B cell (primary cell): ENCODE measurements at places on chromosomes 3 and 15. TPM values are rescaled to one million over a fixed set of nuclear protein-coding genes. Genes with fewer than 3 reads are reported as not detected.
A peak's percentile ranks its signal among the peaks of the same experiment; 100 is the strongest.

The SPATA16 gene
- not detected in 2 replicates for total RNA-seq

The GOLGA8G gene
- not detected in 2 replicates for total RNA-seq

- DNase-seq = no peak
Observed at GRCh38 chr3:186782542-186783057, 777 bp upstream of the EIF4A2 start.

DNA sequence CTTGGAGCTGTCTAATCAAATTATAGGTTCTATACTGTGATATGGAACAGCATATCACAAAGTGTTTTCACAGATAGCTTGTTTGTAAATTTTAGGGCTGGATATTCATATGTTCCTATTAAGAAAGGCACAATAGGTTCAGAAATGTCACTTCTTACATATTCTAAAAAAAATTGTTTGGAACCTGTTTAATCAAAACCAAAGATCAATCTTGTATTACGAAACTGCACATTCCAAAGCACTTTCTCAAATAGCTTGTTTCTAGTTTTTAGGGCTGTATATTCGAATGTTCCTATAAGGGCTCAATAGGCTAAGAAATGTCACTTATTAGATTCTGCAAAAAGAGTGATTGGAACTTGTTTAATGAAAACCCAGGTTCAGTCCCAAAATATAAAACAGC lies 67.4 kb upstream of the OSBPL11 start:
- no peak for DNase-seq

GRCh38 chr3:66195347-66195783 lies 25.4 kb upstream of the SLC25A26 start:
- DNase-seq = no peak

DNA sequence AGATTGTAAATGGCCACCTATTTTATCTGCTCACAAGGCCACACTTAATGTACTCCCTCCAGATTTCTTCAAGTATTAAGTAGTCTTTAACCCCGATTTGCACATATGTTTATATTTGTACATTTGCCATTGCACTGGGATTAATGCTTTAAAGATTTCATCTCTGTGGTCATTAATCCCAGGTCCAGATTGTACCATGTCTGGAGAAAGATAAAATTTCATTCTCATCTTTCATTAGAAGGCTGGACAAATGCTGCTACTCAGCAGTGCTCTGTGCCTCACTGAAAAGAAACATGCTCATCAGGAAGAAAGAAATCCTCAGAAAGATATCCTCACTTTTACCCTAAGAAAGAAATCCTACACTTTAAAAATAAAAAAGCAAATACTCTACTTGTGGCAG lies 62.5 kb upstream of the LRRC3B start:
- no peak for DNase-seq

- DNase-seq = no peak
Observed at GRCh38 chr3:184761075-184761841, 49.4 kb upstream of the MAGEF1 start.

GRCh38 chr3:9279966-9280365 lies 30.5 kb upstream of the SRGAP3 start:
- no peak for DNase-seq

DNA sequence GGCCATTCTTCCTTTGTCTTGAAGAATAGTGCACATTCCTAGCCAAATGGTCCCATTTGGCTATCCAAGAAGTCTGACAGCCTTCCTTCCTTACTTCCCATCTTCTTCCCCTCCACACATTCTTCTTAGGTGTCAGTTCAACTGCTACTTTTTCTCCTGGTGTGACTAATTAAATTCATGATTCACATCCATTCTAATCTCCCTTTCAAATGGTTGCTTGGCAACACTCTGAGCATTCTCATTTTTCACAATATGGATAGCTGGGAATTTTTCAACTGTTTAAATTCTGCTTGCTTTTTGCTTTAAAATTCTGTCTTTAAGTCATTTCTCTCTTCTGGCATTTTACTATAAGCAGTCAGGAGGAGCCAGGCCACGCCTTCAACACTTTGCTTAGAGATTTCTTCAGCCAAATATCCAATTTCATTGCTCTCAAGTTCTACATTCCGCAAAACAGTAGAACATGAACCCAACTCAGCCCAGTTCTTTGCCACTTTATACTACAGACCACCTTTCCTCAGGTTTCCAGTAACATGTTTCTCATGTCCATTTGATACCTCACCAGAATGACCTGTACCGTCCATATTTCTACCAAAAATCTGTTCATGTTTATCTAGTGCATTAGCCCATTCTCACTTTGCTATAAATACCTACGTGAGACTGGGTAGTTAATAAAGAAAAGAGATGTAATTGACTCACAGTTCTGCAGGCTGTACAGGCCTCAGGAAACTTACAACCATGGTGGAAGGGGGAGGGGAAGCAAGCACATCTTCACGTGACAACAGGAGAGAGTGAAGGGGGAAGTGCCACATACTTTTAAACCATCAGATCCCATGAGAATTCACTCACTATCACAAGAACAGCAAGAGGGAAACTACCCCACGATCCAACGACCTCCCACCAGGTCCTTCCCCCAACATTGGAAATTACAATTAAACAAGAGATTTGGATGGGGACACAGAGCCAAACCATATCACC lies 31.9 kb upstream of the MCF2L2 start:
- peak; percentile 52 for DNase-seq
